ENCODE measurements at places on chromosomes 12 and 14.
A peak's percentile ranks its signal among the peaks of the same experiment; 100 is the strongest.

- no peak for DNase-seq
Observed at GRCh38 chr12:81610955-81611889, 147.9 kb downstream of the PPFIA2 start.

DNA sequence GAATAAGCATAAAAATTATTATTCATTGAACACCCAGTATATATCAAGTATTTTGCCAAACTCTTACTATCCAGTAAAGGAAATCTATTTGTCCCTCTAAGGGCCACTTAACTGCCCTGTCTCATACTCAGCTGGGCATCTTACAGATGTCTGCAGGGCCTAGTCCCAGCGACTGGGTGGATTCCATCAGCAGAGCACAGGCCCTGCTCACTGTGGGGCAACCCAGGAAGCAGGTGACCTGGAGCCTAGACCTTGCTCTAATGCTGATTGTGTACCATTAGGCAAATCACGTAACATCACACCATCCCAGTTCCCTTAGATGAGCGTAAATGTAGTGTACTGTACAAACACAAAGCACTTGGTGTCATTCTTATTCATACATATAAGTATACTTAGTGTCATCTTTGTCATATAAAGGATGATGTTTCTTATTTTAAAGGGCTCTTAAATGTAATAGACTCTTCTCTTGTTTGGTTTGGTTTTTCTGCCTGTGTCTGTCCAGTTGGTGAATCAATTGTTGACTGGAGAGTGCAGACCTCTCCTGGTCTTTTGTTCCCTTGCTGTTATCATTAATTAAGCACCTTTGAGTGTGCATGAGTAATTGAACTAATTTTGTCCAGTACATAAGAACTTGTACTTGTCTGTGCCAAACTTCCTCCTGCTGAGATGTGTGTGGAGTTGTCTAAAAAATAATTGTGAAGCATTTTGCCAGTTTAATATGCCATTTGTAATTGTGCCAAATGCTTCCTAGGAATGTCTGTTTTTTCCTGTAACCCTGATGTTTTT, 49.3 kb downstream of the RAB35 start:
- no peak for DNase-seq

DNA sequence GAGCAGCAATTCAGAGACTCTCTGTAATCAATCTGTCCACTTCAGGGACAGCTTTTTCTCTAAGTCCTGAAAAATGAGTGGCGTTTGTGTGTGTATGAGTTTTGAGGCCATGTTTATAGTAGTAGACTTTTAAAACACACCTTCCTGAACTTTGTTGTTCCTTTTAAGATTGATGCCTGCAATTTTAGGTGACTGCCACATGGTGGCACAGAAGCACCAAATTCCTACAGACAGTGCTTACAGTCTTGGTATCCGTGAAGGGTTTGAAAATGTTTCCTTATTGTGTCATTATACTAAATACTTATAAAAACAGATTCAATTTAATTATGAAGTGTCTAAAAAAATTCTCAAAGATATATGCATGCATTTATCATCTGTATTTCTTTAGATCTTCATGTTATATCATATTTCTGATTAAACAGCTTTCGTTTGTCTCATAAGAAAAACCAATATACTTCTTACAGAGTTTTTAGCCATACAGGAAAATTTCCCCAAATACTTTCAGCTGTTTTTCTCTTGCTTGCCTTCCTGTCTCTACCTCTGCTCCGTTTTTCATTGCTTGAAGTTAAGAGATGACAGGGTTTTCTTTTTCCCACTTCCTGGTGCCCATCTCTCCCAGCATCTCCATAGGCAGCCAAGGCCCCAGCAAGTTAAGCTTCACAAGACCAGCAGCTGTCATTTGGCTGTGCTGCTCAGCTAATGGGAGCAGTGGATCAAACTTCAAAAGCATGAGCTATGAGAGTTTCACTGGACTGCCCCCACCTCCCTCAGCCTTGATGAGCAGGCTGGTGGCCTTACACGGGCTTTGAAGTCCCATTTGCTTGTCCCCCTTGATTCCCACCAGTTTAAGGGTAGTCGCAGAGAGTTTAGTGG, 259.6 kb downstream of the AKAP6 start:
- DNase-seq, result no peak

- DNase-seq, result no peak
Observed at GRCh38 chr12:69238589-69239351, 599 bp upstream of the CPSF6 start.

- no peak for DNase-seq
Observed at GRCh38 chr14:100663761-100664052, 63.0 kb upstream of the DLK1 start.

DNA sequence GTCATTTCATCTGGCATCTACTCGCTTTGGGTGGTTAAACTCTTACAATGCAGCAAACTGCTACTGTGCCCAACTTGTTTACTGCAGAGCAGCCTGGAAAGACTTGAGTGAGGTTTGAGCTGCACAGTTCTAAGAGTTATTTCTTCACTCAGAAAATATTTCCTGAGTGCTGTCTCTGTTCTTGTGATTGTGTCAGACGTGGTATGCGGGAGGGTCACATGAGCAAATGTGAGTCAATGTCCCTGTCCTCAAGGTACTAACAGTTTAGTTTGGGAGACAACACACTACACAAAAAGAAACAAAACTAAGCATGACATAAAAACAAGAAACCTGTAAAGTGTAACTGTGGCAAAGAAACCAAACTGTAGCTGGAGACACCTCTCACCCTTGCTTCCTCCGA, 32.4 kb downstream of the FLVCR2 start:
- no peak for DNase-seq

- no peak for DNase-seq
Observed at GRCh38 chr14:81303258-81303935, 82.6 kb upstream of the GTF2A1 start.

DNA sequence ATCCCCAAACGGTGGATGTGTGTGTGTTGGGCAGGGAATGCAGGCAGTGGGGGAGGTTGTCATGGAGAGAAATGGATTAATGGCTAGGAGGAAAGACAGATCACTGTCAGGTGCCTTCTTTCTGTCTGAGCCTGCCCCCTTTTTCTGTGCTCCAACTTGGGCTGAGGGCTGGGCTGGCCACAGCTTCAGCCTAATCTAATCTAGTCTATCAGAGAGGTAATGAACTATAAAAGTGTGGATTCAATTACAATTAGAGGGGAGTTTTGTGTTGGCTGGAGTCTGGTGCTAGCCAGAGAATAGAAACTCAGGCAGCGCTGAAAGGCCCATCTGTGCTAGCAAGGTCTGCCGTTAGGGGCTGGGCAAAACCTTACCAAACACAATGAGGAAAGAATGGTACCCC, 41.2 kb downstream of the NEUROD4 start:
- no peak for DNase-seq

DNA sequence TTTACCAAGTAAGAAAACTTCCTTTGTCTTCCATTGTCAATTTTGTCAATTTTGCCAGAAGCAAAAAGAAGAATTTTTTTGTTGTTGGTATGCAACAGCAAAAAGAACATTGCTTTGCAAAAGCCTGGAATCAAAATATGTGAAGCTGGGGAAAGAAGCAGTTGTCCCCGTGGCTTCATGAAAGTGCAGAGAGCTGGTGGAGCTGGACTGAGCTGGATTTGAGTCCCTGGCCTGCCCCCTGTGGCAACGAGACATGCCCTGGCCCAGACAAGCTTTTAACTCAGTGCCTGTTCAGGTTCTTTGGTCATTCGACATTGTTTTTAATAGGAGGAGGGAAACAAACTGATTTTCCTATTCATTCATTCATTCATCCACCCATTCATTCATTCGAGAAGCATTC, 70.3 kb downstream of the SLC15A4 start:
- no peak for DNase-seq

DNA sequence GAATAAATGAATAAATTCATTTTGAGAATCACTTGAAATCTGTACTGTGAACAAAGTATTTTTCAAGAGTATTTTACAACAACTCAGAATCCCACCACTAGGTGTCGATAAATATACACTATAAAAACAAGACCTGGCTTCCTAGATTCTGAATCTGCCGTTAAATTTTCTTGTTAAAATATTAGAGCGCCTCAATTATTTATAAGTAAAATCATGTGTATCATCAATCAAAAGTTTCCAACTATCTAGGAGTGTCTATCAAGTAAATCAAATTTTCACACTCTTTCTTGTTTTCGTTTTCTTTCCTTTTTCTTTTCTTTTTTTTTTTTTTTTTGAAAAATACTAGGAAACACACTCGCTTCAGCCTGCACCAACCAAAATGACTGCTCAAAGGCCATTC, 179.2 kb upstream of the DCN start:
- no peak for DNase-seq

GRCh38 chr12:48882315-48882687, 16.6 kb upstream of the RND1 start:
- DNase-seq, result no peak

- no peak for DNase-seq
Observed at GRCh38 chr14:56195704-56196103, 77.5 kb downstream of the PELI2 start.

DNA sequence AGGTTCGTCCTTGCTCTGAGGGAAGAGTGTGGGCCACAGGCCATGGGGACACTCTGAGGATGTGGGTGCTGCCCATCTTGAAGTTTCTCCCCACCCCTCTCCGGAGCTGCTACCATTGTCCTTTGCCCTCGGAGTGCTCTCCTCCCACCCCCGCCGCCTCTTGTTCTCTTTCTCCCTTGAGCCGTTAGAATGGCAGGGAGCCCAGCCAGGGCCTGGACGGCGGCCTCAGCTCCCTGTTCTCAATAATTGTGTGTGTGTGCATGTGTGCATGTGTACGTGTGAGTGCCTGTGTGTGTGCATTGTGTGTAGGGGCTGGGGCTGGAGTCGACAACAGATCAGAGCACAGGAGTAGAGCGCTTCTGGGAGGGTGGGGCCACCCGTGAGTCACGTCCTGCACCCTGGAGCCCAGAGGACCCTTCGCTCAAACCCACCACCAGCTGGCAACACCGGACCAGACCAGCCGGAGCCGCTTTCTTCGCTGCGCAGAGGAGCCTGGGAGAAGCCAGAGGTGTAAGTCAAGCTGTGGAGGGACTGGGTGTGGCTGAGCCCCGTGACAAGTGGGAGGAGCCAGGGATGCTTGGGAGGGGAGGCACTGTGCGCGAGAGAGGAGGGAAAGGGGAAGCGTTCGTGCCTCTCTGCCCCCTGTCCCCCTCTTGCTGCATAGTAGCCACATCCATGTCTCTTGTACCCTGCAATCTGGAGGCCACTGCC, 25.9 kb upstream of the KCNA5 start:
- DNase-seq, result no peak

DNA sequence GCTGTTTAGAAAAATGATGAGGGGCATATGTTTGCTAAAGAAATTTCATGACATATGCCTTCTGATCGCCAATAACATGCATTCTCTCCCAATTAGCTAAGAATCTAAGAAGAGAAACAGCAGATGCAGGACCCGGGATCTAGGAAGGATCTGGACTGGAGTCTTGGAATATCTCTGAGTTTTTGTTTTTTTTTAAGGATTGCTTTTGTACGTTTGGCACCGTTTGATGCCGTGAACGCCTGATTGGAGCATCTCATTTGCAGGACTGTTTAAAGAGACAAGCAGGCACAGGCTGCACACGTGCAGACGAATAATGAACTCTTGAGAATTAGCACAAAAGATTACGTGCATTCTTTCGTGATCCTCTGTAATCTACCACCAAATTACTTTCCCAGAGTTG, 13.6 kb downstream of the EML1 start:
- DNase-seq, result no peak

- DNase-seq, result no peak
Observed at GRCh38 chr12:12404297-12404696, 47.4 kb downstream of the BORCS5 start.

DNA sequence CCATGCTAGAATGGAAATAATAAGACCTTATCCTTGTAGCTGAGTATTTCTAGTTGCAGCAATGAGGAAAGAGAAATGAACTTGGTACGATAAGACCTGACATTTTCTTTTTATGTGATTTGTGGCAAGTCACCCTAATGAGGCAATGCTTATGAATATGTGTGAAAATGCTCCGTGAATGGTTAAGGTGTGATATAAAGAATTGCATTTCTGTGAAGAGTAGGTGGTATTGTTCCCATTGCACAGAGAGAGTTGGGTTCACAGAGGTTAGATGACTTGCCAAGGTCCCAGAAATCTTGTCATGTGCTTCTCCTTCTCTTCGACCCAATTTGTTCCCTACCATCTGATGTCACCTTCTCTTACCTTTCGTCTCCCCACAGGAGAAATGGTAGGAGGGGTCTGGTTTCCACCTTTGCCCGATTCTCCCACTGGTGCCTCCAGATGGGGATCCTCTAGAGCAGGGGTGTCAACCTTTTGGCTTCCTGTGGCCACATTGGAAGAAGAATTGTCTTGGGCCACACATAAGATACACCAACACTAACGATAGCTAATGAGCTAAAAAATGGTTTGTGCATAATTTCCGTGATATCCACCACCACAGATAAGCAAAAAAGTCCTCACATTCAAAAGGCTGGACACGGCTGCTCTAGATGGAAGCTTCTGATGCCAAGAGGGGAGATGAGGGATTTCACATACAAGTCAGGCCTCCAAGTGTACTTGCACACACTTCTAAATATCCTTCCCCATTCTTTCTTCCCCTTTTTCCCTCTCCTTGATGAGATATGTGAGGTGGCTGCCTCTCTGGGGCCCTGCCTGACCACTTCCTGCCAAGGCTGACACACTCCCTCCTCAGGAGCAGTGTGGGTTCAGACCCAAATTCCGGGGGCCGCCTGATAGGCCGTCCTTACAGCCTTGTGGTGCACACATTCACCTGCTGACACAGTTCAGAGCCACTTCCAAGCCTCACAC, 96.1 kb downstream of the PLXNC1 start:
- DNase-seq, result no peak

DNA sequence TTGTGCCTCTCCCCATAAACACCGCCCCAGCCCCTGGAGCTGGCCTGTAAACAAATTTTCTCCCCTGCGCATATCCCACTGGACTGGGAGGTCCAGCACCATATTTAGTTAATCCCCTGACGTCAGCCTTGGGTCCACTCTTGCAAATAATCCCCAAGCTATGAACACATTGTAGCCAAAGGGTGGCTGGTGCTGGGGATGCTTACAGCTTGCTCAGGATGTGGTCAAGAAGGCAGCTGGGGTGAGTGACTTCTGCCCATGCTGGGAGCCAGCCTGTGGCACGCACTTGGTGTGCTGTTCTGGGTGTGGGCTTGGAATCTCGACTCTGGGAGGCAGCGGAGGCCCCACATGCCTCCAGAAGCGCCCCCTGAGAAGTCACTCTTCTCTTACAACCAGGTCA, 32.1 kb downstream of the CMKLR1 start:
- DNase-seq, result peak; percentile 14

DNA sequence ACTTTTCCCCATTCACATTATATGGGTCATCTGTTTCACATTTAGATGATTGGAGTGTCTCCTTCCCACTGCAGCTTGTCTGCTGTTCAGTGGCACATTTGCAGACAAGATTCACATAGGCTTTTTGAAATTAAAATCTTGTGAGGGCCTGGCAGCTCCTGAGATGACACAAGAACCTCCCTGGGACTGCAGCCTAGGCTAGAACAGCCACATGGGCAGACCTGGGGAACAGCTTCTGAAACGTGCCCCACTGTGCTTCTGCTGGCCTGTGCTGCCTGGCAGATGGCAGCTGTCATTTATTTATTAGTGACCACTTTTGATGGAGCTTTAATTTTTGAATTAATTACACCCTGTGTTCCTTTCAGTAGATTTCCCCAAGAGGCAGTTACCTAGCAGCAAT, 137.4 kb downstream of the GRIP1 start:
- no peak for DNase-seq
